ENCODE measurements at places on chromosomes 7 and 10. TPM values are rescaled to one million over a fixed set of nuclear protein-coding genes. Genes with fewer than 3 reads are reported as not detected.

The CRPPA gene
- total RNA-seq = 0.30 TPM

The CCNJ gene
- total RNA-seq = 26.8 TPM

The IGF2BP3 gene
- total RNA-seq = 108 TPM

DNA sequence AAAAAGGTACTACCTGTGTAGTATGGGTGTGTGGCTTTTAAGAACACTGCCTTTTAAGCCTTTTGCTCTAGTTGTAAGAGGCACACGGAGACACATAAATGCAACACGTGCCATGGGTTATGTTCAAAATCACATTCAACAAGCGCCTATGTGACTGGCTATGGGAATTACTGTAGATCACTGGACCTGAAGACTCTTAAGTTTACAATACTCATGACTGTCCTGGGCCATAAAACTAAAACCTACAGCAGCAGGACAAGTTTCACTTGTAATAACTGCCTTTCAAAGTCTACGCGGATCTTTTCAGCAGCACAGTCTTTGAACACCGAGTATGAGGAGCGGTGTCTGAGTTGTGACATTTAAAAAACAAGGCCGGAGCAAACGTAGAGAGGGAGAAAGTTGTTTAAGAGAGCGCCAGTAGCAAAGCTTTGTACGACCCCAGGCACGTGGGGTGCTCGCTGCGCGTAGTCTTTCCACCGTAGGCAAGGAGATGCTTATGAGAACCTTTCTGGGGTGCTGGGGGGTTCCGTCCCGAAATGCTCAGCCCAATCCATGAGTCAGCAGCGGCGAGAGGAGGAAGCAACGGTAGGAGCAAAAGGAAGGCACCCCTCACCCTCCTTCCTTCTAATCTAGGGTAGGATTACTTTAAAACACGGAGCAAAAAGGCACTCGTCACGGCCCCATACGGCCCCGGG, 662 bp downstream of the DNAJC2 start:
- no peak for DNase-seq

- DNase-seq = no peak
Measured at GRCh38 chr7:36750451-36750850, 26.2 kb upstream of the AOAH start.

DNA sequence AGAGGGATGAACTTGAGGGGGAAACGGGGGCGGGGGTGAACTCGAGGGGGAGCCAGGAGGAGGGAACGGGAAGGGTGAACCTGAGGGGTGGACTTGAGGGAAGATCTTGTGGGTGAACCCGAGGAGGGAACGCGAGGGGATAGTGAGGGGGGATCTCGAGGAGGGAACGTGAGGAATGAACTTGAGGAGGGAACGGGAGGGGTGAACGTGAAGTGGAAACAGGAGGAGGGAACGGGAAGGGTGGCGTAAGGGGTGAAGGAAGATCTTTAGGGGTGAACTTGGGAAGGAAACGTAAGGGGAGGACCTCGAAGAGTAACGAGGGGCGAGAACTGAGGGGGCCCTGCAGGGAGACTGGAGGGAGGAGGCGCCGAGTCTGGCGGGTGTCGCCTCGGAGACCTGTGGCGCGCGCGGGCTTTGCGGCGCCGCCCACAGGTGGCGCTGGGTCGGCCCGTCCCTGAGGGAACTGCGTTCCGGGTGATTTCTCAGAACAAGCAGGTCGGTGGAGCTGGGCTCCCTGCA, 651 bp downstream of the MYO3A start:
- DNase-seq = peak; percentile 72

GRCh38 chr7:117872561-117873309, 506 bp downstream of the CTTNBP2 start:
- peak; percentile 60 for DNase-seq

DNA sequence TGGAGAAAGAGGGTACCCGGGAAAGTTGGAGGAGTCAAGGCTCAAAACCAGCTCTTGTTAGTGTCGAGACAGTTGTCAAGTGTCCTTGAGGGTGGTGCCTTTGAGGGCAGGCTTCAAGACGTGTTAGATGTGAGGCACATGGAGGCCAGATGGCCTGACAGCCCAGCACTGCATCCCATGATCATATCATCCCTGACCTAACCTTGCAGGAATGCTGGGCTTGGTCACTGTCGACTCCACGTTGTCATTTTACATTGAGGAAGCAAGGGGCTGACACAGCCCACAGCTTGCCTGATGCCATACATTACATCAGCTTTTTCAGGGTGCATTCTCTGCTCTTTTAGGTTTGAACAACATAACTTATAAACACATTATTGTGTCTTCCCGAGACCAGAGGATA, 114.1 kb downstream of the ABCA13 start:
- DNase-seq = no peak
